ENCODE measurements at places on chromosomes 6 and 20.

- DNase-seq: no peak
Observed at GRCh38 chr6:112800916-112801315, 453.8 kb downstream of the RFPL4B start.

GRCh38 chr20:12763406-12763805 lies 245.4 kb upstream of the SPTLC3 start:
- DNase-seq: no peak

DNA sequence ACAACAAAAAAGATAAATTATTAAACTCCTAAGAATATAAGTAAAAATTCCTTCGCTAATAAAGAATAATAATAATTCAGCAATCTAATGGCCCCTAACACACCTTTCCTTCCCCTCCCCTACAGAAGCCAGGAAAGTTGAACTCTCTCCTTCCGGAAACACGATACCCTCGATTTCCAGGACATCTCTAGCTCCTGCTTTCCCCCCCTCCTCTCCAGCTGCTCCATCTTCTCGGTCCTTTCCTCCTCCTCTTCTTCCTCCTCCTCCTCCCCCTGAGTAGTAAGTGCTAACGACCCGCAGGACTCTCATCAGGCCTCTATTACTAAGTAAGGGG lies 603 bp downstream of the TASP1 start:
- no peak for DNase-seq

DNA sequence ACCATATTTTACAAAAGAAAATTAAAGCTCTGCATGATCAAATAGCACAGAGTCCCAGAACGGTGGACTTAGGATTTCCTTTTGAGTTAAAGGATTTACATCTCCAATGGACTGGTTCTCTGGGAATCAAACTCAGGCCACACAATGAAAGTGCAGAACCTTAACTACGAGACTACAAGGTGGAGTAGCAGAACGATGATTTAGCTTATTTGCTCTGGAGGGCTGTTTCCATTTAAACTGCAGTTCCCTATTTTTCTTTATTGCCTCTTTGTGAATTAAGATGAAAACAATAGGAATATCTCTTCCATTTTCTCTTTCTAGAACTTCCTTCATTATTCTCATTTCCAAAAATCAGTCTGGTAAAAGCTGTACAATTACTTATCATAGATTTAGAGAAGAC lies 65.7 kb downstream of the TFAP2B start:
- DNase-seq: no peak

GRCh38 chr6:21844120-21844917 lies 250.8 kb downstream of the SOX4 start:
- DNase-seq: no peak

DNA sequence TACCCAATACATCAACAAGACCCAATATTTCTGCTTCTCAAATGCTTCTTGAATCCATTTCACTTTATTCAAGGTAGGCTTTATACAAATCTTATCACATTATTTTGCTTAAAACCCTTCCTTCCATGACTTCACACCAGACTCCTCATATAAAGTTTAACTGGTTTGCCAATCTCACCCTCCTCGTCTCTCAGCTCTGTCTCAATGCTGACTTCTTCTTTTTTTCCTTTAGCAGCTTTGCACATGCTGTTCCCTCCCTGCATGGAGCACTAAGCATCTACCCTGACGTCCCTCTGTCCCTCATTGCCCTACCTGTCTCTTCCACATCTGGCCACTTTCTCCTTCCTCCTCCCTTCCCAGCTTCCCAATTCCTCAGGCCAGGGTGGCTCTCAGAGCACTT lies 31.4 kb downstream of the KCNK17 start:
- DNase-seq: no peak

DNA sequence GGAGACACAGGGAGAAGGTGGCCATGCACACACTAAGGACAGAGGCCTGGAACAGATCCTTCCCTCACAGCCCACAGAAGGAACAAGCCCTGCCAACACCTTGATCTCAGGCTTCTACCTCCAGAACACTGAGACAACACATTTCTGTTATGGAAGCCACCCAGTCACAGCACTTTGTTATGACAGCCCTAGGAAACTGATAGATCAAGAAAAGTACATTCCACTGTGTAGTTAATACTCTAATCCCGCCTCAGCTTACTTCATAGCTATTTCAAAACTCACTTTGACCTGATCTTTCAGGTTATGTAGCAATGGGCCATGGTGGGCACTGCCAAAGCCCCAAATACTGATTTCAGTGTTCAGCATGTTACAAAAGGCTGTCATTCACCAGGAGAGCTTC lies 66.8 kb downstream of the CD24 start:
- no peak for DNase-seq

DNA sequence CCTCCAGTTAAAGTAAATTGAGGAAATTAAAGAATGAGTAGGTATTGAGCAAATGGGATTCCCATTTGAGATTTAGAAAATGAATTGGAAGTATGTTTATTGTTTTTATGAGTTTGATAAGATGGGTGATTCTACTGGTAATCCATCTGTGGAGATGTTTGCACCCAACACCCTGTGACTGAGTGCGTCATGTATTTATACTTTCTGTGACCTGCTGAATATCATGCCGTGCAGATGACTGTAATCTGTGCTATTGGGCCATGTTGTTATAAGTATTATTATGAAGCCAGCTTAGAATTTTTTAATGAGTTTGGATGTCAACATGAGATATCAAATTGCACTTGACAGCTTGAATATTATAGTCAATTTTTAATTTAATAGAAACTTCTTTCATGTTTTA lies 17.7 kb downstream of the FAM83B start:
- DNase-seq: no peak

GRCh38 chr6:74248966-74249365 lies 553.0 kb downstream of the CD109 start:
- DNase-seq: no peak

DNA sequence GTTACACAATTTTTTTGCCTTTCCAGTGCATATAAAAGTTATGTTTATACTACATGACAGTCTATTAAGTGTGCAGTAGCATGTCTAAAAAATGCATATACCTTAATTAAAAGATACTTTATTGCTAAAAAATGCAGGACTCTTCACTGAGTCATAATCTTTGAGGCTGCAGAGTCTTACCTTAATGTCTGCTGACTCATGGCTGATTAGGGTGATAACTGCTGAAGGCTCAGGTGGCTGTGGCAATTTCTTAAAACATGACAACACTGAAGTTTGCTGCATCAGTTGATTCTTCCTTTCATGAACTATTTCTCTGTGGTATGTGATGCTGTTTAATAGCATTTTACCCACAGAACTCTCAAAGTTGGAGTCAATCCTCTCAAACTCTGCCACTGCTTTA lies 19.1 kb downstream of the ZSCAN23 start:
- DNase-seq: no peak

DNA sequence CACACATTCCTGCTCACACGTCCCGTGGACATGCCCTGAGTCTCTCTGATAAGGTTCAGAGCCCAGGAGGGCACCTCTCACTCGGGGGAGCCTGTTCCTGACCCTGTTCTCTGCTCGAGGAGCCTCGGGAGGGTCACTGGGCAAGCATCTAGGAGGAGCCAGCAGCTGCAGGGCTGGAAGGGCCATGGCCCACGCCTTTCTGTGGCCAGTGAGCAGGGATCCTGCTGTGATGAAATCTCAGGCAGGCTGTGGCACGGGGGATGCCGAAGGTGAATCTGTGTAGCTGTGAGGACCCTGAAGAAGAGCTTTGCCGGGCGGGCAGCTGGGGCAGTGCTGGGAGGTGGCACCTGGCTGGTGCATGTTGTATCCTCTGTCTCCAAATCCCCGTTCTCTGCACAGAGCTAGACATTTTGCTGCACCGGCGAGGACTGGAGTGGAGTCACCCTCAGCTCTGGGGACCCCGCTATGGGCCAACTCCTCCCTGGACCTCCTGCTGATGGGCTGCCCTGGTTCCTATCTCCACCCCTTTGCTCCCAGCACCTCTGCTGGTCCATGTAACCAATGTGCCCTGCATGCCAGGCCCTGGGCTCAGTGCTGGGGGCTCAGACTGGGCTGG lies 7.1 kb upstream of the NPBWR2 start:
- no peak for DNase-seq

DNA sequence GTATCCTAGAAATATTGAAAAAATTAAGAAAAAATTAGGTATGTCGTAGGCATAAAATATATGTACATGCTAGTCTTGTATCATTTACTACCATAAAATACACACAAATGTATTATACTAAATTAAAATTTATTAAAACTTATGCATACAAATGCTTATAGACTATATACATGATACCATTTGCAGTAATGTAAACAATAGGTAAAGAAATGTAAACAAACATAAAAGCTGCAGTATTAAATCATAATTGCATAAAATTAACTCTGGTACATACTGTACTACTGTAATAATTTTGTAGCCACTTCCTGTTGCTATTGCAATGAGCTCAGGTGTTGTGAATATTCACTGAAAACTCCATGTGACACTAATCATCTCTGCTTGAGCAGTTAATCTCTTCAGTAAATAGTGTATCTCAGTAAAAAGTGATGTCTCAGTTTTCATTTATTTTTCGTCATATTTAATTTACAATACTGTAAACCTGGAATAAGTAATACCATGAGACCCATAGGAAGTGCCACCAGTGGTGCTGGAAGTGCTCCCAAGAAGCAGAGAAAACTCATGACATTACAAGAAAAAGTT lies 29.3 kb downstream of the RALGAPB start:
- DNase-seq: no peak

- DNase-seq: peak; percentile 23
Observed at GRCh38 chr6:43817192-43817591, 47.2 kb downstream of the VEGFA start.

DNA sequence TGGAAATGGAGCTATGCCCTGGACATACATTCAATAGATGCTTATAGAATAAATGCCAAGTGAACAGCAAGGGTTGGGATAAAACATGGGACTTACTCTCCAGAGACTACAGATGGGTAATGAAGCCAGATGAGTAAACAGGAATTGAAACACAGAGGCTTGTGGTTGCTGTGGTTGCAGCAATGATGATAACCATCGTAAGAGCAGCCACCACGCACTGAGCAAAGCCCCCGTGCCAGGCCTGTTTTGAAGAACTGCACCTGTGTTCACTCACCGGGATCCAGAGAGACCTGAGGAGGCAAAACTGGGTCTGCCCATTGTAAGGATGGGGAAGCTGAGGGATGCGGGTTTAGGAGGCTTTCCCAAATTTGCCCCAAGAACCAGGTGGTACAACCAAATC lies 431.1 kb upstream of the CDH4 start:
- no peak for DNase-seq

DNA sequence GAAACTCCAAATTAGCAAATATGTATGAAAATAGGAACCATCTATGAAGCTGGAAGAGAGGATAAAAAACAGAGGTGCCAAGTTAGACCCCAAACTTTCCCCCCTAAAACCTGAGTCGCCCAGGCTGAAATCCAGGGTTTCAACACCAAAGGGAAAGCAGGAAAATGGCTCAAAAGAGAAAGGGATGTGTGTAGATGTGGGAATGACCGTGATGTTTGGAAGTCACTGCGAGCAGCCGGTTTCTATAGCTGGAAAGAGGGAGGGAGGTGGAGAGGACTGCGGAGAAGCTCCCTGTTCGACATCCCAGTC lies 4.5 kb downstream of the RING1 start:
- no peak for DNase-seq

- DNase-seq: no peak
Observed at GRCh38 chr20:14142171-14142570, 146.9 kb downstream of the MACROD2 start.

- DNase-seq: peak; percentile 61
Observed at GRCh38 chr20:58179432-58180099, 48.9 kb downstream of the ANKRD60 start.

DNA sequence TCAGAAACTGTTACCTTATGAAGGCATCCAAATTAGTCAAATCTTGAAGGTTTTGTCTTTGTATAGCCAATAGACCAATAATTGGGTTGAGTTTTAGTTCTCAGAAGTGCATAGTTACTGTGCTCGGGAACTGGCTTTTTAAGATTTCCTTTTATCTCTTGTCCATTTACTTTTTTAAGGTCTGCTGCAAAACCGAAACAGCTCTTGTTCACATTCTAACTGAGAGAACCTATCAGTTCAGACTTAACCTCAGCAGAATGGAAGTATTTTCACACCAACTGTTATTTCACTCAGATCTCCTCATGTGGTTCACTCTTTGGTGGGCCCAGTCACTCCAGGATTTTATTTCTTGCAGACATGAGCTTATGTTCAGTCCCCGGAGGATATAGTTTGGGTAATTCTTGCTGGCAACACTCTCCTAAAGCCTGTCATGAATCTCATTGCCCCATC lies 55.5 kb downstream of the TPBG start:
- DNase-seq: no peak

- DNase-seq: no peak
Observed at GRCh38 chr6:120484146-120484545, 850.1 kb downstream of the TBC1D32 start.

DNA sequence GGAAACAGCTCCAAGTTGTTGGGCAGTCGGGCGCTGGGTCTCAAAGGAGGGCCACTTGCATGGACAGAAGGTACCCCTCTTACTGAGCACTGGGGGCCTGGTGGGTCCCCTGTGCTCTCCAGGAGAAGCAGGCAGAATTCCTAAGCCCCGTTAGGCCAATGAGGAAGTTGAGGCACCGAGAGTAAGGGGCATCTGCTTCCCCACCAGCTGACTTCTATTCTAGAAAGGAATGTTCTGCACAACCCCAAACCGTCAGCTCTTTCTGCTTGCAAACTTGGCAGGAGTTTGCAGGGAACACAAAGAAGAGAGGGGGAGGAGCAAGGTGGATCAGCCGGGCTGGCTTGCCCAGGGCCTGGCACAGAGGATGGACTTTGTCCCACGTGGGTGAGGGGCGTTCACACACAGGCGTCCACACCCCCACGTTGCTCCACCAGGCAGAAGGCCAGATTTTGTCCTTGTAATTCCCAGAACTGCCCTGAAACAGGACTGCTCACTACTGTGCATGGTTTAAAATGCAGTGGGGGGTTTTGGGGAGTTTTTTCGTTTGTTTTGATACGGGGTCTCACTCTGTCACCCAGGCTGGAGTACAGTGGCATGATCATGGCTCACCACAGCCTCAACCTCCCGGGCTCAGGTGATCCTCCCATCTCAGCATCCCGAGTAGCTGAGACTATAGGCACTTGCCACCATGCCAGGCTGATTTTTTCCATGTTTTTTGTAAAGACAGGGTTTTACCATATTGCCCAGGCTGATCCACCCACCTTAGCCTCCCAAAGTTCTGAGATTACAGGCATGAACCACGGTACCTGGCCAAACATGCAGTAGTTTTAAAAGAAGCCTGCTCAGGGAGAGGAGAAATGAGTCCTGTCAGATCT lies 93.3 kb downstream of the SNX5 start:
- no peak for DNase-seq

DNA sequence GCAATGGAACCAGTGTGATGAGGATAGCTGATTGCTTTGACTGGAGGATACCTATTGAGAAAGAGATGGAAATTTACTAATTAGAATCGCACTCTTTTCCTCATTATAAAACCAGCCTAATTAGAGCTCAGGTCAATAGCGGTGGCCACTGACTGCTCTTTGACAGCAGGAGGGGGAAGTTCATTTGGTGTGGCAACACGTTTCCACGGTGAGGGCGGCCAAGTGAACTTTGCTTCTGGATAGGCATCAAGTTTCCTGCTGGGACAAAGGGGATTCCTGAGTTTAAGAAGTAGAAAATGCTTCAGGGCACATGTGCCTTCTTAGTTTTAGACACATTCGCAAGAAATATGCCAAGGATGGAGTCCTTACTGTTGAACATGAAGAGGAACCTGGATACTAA lies 145.3 kb upstream of the NRN1 start:
- no peak for DNase-seq
